ENCODE measurements at places on chromosomes 6 and 20.
A peak's percentile ranks its signal among the peaks of the same experiment; 100 is the strongest.

DNA sequence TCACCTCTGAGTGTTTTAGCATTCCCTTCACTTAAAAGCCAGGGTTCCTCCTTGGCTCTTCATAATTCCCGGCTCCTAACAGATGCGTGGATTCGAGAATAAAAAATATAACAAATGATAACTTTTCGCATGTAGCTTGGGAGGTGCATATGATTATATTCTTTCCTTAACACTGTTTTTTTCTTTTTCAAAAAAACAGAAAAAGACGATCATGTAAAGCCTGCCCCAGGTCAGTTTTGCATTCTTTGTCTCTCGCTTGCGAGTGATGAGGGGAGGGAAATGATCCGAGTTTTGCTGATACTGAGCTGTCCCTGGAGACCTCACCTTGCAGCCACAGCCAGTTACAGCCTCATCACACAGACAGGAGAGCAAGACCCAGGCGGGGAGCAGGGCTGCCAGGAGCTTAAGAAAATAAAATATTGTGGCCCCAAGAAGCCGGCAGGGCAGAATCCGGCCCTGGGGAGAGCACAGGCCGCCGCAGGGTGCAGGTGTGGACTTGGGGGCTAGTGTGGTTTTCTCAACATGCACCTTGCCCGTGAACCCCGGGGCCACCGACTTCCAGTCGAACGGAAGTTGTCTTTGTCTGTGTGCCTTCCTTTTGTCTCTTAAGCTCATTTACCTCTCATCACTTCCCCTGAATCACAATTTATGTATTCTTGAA, 301.8 kb downstream of the TAF4 start:
- DNase-seq, result no peak

GRCh38 chr6:30160785-30161531, at the start of gene TRIM10:
Gene TRIM10 (minus strand): TSS chr6:30161211. CDS start chr6:30160858, 353 bp downstream.
- DNase-seq, result no peak

DNA sequence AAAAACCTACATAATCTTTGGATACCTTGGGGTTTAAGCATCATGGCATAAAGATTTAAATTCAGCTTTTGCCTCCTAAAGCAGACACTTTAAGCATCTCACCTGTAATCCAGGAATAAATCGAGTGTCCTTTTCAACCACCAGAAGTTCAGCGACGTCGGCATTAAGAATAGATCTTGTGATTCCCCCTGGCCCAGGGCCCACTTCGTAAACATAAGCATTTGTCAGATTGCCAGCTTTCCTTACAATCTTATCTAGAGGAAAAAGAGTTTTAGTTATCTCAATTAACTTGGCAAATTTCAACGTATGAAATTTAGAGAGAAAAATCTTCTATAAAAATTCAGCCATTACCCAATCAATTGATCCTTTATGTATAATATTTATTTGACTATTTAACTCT, 3.2 kb downstream of the TFB1M start:
- DNase-seq, result no peak

DNA sequence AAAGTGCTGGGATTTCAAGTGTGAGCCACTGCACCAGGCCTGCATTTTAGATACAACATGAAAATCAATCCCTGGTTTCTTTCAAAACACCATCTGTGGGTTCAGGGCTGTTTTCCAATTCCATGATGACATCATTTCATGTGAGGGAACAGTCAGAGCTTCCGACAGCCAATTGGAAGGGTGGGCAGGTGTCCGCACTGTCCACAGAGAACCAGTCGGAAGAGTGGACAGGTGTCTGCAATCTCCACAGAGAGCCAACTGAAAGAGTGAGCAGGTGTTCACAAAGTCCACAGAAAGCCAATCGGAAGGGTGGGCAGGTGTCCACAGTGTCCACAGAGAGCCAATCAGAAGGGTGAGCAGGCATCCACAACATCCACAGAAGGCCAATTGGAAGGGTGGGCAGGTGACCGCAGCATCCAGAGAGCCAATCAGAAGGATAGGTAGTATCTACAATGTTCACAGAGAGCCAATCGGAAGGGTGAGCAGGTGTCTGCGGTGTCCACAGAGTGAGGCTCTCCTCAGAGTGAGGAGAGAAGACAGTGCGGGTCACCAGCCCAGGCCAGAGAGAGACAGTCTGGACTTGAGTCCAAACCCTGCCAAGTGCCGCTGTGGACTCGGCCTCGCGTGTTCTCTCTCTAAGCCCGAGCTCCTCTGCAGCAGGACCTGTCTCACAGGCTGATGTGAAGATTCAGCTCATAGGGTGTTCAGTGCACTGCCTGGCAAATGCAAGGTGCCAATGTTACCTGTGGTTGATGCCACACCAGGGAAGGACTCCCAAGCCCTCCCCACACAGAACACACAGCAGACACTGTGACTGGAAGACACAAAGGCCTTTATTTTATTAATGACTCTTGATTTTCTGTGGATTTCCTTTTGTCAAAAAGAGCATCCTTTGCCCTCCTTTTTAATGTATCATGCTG, 57.3 kb downstream of the DLL1 start:
- no peak for DNase-seq

GRCh38 chr6:136914947-136915346, 7.2 kb upstream of the SLC35D3 start:
- DNase-seq, result no peak

DNA sequence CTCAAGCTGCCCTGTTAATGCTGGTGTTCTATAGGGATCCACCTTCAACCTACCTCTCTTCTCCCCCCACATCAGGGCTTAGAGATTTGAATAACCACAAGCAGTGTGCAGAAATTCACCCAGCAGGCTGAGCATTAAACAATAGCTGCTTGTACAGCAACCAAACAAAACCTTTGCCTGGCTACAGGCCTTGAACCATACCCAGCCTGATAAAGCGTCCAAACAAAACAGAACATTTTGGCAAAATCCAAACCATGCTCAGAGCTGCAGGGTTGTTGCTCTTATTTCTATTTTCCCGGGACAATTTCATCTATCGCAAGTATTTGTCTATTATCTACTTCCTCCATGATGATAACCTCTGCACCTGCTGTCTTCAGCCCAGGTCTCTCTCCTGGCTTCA, 142.3 kb downstream of the UNC5CL start:
- DNase-seq, result no peak

GRCh38 chr6:154341336-154341735, 15.3 kb downstream of the IPCEF1 start:
- no peak for DNase-seq

DNA sequence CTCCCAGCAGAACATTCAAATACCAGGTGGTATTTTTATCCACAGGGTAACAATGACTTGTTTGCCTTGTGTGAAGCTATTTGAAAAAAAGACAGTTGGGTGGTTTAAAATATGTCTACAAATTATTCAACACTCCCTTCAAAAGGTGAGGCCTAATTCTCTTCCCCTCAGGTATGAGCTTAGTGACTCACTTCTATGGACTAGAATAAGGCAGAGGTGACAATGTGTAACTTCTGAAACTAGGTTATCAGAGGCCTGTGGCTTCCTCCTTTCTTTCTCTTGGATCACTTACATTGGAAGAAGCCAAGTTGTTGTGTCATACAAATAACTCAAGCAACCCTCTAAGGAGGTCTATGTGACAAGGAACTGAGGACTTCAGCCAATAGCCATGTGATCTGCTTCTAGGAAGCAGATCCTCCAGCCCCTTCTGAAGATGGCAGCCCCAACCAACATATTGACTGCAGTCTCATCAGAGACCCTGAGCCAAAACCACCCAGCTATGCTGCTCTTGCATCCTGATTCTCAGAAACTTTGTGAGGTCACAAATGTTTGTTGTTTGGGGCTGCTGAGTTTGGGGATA, 102.6 kb downstream of the SNAP25 start:
- no peak for DNase-seq

- DNase-seq, result no peak
Measured at GRCh38 chr6:27451660-27452390, 21.1 kb downstream of the ZNF184 start.

GRCh38 chr6:113364766-113365165, 492.4 kb upstream of the MARCKS start:
- DNase-seq, result no peak

- DNase-seq, result no peak
Measured at GRCh38 chr20:35059110-35059509, 33.5 kb downstream of the TRPC4AP start.

DNA sequence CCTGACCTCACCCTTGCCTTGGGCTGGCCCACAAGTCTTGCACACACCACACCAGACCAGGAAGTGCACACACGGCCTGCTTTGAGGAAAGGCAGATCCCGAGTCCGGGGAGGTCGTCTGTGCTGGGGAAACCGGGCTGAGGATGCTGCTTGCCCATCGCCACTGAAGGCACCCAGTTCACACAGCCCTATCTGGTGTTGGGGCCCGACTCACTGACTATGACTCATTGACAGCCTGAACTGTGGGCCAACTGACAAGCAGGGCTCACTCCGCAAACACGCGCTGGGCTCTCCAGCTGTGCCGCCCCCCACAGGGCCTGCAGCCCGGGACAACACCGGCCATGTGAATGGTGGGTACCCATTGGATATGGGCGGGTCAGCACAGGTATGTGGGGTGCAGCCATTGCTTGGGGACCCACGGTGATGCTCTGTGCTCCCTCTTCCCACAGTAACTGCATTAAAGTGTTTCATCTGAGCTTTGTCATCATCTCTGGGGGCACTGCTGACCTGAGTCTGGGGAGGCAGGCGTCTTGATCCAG, 1.6 kb downstream of the SAMD10 start:
- DNase-seq, result no peak

- DNase-seq, result no peak
Measured at GRCh38 chr6:140061110-140062042, 686.9 kb upstream of the CITED2 start.

DNA sequence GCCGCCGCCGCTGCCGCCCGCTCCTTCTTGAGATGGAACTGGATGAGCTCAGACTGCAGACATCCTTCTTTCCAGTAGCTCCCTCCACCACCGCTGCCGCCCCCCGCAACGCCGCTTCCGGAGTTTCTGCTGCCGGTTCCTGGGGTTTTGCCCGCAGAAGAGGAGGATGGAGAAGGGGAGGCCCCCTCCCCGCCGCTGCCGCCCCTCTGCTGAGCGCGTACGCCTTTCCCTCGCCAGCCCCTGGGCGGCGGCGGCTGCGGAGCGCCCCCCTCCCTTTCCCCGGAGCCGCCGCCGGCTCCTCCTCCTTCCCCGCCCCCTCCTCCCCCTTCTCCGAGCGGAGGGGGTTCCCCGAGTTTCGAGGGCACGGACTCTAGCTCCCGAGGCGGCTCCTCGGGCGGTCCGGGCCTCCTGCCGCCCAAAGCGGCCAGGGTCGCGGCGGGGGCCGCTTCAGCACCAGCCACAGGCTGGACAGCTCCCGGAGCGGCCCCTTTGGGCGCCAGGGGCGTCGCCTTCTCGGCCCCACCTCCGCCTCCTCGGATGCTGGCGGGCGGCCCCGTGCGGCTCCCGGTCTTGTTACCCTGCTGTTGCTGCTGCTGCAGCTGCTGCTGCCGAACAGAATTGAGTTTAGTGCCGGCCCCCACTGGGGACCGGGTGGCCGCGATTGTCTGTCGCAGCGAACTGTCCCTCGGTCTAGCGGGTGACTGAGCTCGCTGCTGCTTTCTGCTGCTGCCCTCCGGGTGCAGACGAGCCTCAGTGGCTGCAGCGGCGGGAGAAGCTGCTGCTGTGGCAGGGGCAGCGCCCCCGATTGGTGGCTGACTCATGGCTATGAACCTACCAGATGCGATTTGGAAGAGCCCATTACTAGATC, 3.1 kb downstream of the MTCL3 start:
- peak; percentile 36 for DNase-seq

DNA sequence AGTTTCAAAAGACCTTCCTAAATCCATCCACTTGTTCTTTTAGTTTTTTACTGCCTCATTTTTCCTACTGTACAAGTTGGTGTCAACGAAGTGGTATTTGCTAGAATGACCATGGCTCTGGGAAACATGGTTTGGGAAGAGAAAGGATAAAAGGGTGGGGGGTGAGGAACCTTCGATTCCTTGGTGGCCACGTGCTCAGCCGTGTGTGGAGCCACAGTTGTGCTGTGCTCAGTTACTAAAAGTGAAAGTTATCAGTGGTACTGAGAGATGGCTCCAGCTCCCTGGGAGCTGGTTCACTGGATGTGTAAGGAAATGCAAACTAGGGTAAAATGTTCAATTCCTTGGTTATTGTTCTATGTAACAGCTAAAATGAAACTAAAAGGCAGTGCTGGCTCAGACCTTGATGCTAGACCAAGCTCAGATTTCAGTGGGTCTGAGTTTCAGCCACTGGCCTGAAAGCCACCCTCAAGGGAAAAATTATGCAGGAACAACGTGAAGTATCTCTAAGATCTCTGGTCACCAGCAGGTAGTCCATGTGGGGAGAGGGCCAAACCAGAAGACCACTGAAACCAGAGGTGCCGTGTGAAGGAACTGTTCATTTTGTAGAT, 7.4 kb upstream of the SLC22A2 start:
- no peak for DNase-seq

- no peak for DNase-seq
Measured at GRCh38 chr6:52013035-52013434, 74.4 kb downstream of the PKHD1 start.

DNA sequence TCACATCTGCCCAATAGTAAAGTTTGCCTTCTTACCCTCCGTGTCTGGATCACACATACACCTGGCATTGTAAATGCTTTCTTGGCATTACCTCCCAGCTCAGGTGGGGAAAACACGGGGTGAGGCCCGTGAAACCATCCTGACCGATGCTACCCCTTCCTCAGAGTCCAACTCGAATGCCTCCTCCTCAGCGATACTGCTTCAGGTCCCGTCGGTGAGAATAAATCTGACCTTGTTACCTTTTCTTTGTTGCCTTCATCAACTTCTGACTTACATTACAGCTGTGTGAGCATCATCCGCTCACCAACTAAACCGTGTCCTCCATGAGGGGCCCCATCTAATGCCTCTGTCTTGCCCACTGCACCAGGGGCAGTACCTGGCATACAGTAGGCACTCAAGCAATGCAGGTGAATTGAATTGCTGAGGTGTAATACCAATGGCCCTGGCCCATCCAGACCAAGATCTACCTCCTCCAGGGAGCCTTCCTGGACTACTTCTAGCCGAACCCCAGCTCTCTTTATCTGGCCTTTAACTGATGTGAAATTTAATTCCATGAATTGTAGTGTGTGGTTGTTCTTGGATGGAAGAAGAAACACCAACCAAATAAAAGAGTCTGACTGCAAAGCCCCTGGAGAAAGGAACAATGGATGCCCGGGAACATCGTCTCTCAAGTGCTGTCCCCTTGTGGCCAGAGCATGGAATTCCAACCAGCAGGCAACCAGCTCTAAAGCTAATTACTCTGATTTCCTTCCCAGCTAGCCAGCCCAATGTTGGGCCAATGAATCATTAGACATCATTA, 141.5 kb downstream of the ANKRD60 start:
- DNase-seq, result no peak

DNA sequence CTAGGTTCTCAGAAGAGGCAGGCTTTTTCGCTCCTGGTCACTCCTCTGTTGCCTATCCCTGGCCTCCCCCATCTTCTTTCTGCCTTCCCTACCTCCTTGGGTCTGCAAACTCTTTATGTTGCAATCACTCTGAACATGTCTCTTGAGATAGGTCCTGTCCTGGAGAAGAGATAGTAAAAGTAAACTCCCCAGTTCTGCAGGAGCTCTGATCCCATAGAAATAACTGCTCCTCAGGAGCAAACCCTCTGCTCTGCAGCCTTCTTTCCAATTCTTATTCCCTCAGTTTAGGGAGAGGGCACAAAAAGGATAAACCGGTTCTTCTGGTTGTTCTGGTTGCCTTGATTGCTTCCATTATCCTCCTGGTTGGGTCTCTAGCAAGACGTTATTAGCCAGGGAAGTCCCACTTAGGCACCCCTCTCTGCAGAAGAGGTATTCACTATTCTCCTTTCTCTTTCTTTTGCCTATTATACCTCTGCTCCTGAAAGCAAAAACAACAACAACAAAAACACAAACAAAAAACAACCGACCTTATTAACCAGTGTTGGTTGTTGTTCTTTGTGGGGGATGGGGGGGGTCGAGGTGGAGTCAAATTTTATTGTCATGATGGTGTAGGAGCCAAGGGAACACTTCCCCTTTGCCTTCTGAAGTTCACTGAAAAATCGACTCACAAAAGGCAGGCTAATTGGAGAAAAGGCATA, 973 bp downstream of the TRIM38 start:
- no peak for DNase-seq

Measured in activated CD4-positive, CD25-positive, alpha-beta regulatory T cell (primary cell).